ENCODE measurements at places on chromosomes 12 and 14.

- DNase-seq, result no peak
Observed at GRCh38 chr12:56358836-56359532, 923 bp downstream of the STAT2 start.

DNA sequence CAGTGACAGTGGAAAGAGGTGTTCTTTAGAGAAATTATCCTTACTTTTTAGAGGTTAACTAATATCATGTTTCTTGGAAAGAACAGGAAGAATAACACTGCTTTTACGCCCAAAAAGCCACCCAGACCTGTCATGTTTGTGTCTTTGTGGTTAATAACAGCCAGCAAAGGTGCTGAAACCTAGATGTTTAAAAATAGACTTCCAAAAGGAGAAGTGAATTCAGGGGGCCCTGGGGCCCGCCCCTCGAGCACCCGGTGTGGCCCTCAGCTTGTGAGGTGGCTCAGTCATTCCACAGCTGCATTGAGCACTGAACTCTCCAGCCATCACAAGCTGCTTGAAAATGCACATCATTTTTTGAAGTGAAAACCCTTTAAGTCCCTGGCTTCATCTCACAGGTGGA is 20.8 kb upstream of the AMN start:
- DNase-seq, result no peak

DNA sequence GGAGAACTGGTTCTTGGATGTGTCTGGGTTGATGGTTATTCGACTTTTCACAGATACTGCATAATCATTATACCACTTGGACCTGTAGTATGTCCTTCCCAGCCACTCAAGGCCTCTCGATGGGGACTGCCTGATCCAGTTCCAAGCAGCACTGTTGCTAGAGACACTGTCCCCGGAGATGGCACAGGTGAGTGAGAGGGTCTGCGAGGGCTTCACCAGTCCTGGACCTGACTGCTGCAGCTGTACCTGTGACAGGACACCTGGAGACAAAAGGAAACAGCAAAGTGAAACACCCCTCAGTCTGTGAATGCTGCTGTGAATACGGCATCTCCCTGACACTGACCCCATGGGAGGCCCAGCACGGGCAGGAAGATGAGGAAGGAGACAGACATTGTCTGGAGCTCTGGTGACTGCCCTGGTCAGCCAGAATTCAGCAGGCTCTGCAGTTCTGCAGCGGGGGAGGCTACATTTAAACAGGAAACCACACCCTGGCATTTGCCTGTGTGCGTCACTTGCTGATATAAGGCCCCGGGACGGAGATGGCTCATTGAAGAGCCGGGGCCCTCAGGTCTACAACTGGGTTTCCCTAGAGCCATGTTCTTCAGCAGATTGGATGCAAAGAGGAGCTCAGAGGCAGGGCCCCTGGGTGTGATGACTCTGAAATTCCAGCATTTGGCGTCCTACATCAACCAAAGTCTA is 413.6 kb downstream of the TMEM121 start:
- DNase-seq, result no peak

DNA sequence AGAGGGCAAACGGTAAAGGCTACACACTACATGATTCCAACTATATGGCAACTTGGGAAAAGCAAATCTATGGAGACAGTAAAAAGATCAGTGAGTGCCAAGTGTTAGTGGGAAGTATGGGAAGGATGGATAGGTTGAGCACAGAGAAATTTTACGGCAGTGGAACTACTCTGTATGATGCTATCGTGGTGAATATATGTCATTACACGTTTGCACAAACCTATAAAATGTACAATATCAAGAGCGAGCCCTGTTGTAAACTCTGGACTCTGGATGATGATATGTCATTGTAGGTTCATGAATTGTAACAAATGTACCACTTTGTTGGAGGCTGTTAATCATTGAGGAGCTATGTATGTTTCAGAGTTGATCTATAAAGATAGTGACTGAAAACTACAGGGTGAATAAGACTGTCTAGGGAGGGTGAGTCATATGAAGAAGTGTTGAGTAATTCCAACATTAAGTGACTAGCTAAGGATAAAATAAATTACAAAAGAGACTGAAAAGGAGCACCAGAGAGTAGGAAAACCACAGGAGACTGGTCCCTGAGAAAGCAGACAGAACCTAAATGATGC is 349.2 kb upstream of the LMO3 start:
- no peak for DNase-seq

DNA sequence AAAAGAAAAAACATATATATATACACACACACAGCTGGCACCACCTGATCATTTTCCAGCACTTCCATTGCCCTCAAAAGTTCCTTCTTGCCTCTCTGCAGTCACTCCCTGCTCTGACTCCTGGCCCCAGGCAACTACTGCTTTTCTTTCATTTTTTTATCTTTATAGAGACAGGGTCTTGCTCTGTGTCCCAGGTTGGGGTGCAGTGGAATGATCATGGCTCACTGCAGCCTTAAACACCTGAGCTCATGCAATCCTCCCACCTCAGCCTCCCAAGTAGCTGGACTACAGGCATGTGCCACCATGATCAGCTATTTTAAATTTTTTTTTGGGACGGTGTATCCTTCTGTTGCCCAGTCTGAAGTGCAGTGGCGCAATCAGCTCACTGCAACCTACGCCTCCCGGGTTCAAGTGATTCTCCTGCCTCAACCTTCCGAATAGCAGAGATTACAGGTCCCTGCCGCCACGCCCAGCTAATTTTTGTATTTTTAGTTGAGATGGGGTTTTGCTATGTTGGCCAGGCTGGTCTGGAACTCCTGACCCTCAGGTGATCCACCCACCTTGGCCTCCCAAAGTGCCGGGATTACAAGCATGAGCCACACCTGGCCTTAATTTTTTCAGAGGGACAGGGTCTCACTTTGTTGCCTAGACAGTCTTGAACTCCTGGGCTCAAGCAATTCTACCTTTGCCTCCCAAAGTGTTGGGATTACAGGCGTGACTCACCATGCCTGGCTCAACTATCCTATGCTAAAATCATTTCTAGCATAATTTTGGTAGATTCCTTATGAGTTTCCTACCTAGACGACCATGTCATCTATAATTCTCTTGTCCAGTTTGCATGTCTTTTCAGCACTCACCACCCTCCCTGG is 7.8 kb downstream of the HSP90AA1 start:
- DNase-seq, result no peak

DNA sequence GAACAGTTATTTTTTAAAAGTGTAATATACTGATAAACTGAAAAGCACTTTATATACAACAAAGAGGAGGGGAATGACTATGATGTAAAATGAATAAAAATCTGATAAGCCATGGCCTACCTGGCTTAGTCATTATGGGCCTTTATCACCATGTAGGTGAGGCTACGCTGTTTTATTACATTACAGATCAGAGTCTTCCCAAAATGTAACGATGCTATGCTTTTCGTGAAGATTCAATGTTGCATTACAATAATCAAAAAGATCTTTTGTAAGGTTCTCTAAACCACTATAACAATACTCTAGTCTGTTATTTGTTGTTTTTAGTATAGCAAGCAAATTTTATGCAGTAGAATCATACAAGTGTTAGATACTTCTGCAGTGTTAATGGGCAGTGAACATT is 34.2 kb downstream of the ARID4A start:
- DNase-seq, result no peak
